Chondrocyte (in vitro differentiated cells): ENCODE measurements at places on chromosomes 13 and 19. TPM values are rescaled to one million over a fixed set of nuclear protein-coding genes. Genes with fewer than 3 reads are reported as not detected.

NDFIP2 gene
- 29.3 to 34.5 TPM (median 33.9 TPM) in 3 replicates for total RNA-seq

ADAMTS10 gene
- total RNA-seq = 69.3 to 100 TPM (median 73.6 TPM) in 3 replicates

ONECUT3 gene
- not detected in 3 replicates for total RNA-seq

SYMPK gene
- total RNA-seq = 56.5 to 63.3 TPM (median 58.0 TPM) in 3 replicates

ZNF415 gene
- 6.2 to 10.4 TPM (median 7.3 TPM) in 3 replicates for total RNA-seq

HPN gene
- total RNA-seq = not detected in 3 replicates

DNA sequence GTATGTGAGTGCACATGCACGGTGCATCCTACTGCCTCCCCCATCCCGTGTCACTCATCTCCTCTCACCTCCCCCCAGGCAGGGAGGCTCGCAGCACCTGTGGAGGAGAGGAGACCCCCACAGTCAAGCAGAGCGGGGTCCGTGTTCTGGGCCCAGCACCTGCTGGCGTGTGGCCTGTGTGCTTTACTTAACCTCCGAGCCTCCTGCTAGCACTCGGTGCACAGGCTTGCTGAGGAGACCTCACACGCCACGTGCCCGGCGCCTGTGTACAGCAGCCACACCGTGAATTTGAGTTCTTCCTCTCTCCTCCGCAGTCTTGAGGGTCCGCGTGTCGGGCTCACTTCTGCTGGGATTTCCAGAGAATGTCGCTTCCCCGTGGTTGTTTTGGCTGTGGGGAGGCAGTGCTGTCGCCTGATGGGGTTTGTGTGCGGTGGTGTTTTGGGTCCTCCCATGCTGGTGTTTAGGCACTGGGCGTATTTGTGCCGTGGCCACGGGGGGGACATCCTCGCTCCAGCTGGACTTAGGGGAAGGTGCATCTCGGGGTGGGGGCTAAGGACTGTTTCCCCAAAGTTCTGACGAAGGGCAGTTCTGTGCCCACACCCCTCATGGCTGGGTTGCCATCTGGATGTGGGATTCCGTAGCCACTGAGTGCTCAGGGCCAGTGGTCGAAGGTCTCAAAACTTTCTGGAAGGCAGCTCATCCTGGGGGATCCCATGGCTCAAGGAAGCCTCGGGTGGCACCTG is 34.8 kb upstream of the TMEM255B start:
- peak overlapping the region; percentile 74 for H3K4me3 ChIP-seq
- no peaks in the 10 kb centered on the region for H3K36me3 ChIP-seq
- no peak overlapping the region for H3K27ac ChIP-seq
- H3K4me1 ChIP-seq = peaks cover 3% of the 10 kb centered on the region
- peak; percentile 84 for DNase-seq

DNA sequence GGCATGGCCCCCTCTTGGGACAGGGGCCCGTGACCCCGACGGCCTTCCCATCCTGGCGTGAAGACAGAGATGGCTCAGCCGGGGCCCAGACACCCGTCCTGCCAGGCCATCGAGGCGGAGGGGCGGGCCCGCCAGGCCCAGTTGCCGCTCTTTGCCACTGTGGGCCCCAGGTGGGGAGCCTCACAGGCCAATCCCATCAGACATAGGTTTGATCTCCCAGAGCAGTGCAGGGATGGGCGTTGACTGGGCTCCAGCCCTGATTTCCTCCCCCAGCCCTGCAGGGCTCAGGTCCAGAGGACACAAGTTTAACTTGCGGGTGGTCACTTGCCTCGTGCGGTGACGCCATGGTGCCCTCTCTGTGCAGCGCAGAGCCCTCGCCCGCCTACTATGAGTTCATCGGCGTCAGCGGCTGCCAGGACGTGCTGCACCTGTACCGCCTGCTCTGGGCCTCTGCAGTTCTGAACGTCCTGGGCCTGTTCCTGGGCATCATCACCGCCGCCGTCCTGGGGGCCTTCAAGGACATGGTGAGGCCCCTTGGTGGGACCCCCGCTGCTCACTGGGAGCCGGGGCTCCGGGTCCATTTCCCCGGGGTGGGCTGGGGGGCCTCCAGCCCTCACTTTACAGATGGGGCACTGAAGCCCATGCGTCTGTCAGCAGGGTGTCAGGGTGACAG is 42.4 kb downstream of the TMEM255B start:
- peaks cover 5% of the 10 kb centered on the region for H3K4me1 ChIP-seq
- peak; percentile 84 for DNase-seq

GRCh38 chr13:113647351-113648215 is 10.4 kb downstream of the ATP4B start:
- peaks cover 3% of the 10 kb centered on the region for H3K36me3 ChIP-seq
- no peak overlapping the region for H3K4me3 ChIP-seq
- DNase-seq = peak; percentile 95
- H3K4me1 ChIP-seq = peaks cover 26% of the 10 kb centered on the region
- H3K27ac ChIP-seq = peak overlapping the region; percentile 53

DNA sequence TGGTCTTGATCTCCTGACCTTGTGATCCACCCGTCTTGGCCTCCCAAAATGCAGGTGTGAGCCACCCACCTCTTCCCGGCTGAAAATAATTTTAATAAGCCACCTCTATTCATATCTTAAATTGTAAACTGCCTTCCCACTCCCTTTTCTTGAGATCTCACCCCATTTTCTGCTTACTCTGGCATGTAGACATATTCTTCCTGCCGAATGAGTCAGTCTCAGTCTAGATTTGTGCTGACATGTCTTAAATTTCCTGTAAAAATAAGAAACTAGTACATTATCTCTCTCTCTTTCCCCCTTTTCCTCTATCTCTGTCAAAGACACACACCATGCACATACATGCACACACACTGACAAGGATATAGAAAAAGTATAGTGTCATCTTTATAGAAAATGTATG is 60.9 kb downstream of the THSD1 start:
- DNase-seq = no peak
- H3K27ac ChIP-seq = peak overlapping the region; percentile 85
- peaks cover 66% of the 10 kb centered on the region for H3K4me1 ChIP-seq
- no peaks in the 10 kb centered on the region for H3K36me3 ChIP-seq

GRCh38 chr19:33434886-33435705 is 61.6 kb downstream of the CEBPG start:
- peak; percentile 73 for DNase-seq
- no peaks in the 10 kb centered on the region for H3K36me3 ChIP-seq
- H3K27ac ChIP-seq = no peak overlapping the region
- H3K4me3 ChIP-seq = no peak overlapping the region
- peaks cover 5% of the 10 kb centered on the region for H3K4me1 ChIP-seq
- H3K27me3 ChIP-seq = peaks cover 2% of the 10 kb centered on the region

- H3K27ac ChIP-seq = peak overlapping the region; percentile 91
- H3K4me3 ChIP-seq = peak overlapping the region; percentile 94
- H3K27me3 ChIP-seq = no peaks in the 10 kb centered on the region
- DNase-seq = no peak
- H3K4me1 ChIP-seq = peaks cover 47% of the 10 kb centered on the region
- H3K36me3 ChIP-seq = no peaks in the 10 kb centered on the region
These were observed 5.1 kb downstream of the GRIN2D start for GRCh38 chr19:48398375-48399235.

- H3K4me3 ChIP-seq = no peak overlapping the region
- no peaks in the 10 kb centered on the region for H3K36me3 ChIP-seq
- H3K27me3 ChIP-seq = no peaks in the 10 kb centered on the region
- DNase-seq = no peak
- no peaks in the 10 kb centered on the region for H3K4me1 ChIP-seq
- H3K27ac ChIP-seq = no peak overlapping the region
These were observed 21.4 kb upstream of the SERP2 start for GRCh38 chr13:44352202-44352601.

DNA sequence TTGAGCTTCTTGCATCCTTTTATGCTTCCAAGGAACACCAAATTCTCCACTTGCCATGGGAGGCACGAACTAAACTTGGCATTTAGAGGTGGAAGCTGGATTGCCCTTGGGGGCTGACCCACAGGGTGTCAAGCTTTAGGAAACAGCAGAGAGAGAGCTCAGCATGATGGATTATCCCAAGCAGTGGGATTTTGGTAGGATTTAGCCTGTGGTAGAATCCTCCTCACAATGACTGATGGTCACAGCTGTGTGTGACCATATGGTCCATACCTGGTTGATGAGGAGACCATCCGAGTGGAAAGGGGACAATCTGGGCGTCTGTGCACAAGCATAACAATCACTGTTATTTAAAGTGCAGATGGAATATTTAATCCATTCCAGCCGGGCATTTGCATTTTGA is 40.1 kb upstream of the PSG9 start:
- DNase-seq = no peak
- H3K36me3 ChIP-seq = no peaks in the 10 kb centered on the region
- no peak overlapping the region for H3K4me3 ChIP-seq
- H3K4me1 ChIP-seq = no peaks in the 10 kb centered on the region
- no peak overlapping the region for H3K27ac ChIP-seq

- H3K4me3 ChIP-seq = peak overlapping the region; percentile 48
- peak overlapping the region; percentile 69 for H3K27ac ChIP-seq
- DNase-seq = no peak
These were observed 30.3 kb downstream of the CRYL1 start for GRCh38 chr13:20495087-20496023.

DNA sequence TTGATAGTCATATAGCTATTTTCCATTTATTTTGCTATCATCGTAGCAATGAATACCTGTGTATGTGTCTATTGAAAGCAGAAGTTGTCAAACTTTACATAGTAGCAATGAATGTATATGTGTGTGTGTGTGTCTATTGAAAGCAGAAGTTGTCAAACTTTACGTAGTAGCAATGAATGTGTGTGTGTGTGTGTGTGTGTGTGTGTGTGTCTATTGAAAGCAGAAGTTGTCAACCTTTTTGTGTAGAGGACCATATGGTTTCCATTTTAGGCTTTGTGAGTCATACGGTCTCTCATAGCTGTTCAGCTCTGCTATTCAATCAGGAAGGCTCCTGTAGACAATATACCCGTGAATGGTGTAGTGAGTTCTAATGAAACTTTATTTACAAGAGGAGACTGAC is 20.8 kb downstream of the NLRP4 start:
- no peaks in the 10 kb centered on the region for H3K4me1 ChIP-seq
- H3K27me3 ChIP-seq = no peaks in the 10 kb centered on the region
- no peak overlapping the region for H3K27ac ChIP-seq
- peaks cover 2% of the 10 kb centered on the region for H3K36me3 ChIP-seq

DNA sequence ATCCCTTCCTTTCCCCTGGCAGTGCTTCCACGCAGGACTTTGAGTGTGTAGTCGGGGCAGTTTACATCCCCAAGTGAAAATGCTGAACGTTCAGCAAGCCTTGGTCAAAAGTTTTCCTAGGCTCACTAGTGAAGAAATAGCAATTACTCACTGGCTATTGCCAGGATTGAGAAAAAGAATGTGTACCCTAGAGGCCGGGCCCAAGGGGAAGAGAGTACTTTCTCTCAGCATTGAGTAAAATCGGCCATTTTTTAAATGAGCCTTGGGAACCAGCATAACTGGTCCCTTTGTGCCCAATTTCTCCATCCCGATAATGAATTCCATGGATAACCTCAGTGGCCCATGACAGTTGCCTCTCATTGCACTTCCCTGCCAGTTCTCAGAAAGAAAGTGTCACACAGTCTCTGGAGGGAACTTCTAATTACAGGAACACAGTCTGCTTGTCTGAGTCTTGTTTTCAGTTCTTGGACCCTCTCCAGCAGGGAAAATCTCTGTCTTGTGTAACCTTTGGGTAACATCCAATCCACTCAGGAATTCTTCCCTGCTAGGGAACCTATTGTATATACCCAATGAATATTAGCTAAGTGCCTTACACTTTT is 7.3 kb upstream of the OR7D2 start:
- peaks cover 7% of the 10 kb centered on the region for H3K36me3 ChIP-seq
- H3K4me1 ChIP-seq = no peaks in the 10 kb centered on the region
- no peak for DNase-seq
- no peak overlapping the region for H3K4me3 ChIP-seq
- H3K27me3 ChIP-seq = no peaks in the 10 kb centered on the region

GRCh38 chr13:41917641-41918040 is 43.3 kb downstream of the VWA8 start:
- DNase-seq = no peak
- peak overlapping the region; percentile 67 for H3K27ac ChIP-seq
- H3K36me3 ChIP-seq = peaks cover 7% of the 10 kb centered on the region
- H3K27me3 ChIP-seq = no peaks in the 10 kb centered on the region
- H3K4me3 ChIP-seq = no peak overlapping the region

- H3K36me3 ChIP-seq = peaks cover 14% of the 10 kb centered on the region
- no peaks in the 10 kb centered on the region for H3K27me3 ChIP-seq
- no peak overlapping the region for H3K4me3 ChIP-seq
These were observed 27.4 kb upstream of the CACTIN start for GRCh38 chr19:3653865-3654513.

DNA sequence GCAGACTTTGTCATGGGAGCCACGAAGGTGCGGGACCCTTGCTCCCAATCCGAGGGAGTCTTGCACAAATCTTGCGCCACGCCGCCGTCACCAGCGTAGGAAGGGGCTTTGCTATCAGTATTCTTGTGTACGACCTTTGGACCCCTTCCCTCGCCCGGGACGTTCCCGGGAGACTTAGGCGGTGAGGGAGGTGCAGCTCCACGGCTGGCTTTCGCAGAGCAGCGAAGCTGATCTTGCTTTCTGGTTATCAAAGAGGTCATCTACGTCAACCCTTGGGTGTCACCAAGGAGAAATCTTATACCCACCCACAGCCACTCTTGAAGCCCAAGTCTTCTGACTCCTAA is 583 bp downstream of the TECR start:
- peak overlapping the region; percentile 96 for H3K4me3 ChIP-seq
- no peaks in the 10 kb centered on the region for H3K36me3 ChIP-seq
- peaks cover 16% of the 10 kb centered on the region for H3K4me1 ChIP-seq
- no peaks in the 10 kb centered on the region for H3K27me3 ChIP-seq

DNA sequence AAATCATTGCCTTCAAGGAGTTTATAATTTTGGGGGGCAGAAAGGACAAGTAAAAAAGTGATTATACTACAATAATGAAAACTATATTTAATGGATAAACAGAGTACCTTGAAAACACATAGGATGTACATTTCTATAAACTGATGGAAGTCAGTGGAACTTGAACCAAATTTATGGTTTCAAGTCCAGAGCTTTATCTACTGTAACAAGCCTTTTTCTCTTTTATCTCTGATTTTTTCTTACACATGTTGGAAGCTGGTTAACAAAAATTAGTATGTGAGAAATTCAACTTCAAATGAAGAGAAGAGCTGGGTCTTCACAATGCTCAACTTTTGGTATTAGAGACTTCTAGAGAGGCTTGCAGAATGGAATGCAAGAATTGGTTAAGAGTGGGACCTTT is 393.6 kb downstream of the LMO7 start:
- H3K27ac ChIP-seq = no peak overlapping the region
- peaks cover 3% of the 10 kb centered on the region for H3K36me3 ChIP-seq
- no peaks in the 10 kb centered on the region for H3K27me3 ChIP-seq
- H3K4me1 ChIP-seq = no peaks in the 10 kb centered on the region
- no peak overlapping the region for H3K4me3 ChIP-seq

GRCh38 chr13:96743296-96744089 is 250.8 kb downstream of the OXGR1 start:
- no peaks in the 10 kb centered on the region for H3K36me3 ChIP-seq
- H3K4me3 ChIP-seq = no peak overlapping the region
- no peak overlapping the region for H3K27ac ChIP-seq
- no peaks in the 10 kb centered on the region for H3K4me1 ChIP-seq
- DNase-seq = no peak
- peaks cover 22% of the 10 kb centered on the region for H3K27me3 ChIP-seq

DNA sequence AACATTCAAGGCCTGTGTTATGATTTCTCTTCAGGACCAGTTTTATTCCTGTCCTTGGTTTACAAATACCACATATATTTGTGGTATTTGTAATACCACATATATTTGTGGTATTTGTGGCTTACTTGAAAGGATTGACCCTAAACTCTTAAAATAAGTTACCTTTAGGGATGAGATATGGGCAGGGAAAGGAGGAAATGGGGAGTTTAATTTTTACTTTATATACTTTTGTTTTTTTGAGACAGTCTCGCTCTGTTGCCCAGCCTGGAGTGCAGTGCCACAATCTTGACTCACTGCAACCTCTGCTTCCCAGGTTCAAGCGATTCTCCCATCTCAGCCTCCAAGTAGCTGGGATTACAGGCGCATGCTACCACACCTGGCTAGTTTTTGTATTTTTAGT is 2.3 kb upstream of the TGDS start:
- no peak overlapping the region for H3K4me3 ChIP-seq
- no peaks in the 10 kb centered on the region for H3K27me3 ChIP-seq
- H3K36me3 ChIP-seq = no peaks in the 10 kb centered on the region
- H3K4me1 ChIP-seq = peaks cover 40% of the 10 kb centered on the region
- H3K27ac ChIP-seq = no peak overlapping the region
